ENCODE measurements at places on chromosomes 3 and 15.

DNA sequence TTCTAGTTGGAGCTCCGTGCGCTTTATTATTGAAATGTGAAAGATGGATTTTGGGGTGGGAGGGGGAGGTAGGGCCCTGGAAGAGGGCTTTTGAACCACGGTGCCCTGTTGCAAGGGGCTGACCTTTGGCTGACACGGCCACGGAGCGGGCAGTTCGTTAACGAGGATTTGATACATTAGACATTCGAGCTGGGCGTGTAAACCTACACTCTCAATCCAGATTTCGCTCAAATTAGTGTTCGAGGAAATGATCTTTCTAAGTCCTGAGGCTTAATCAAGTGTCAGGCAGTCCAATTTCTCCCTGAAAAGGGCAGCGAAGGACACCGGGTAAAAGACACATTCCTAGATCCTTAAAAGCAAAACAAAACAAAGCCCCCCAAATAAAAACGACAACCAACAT, 13.0 kb downstream of the ZIC1 start:
- no peak for DNase-seq

GRCh38 chr3:16286161-16286560, 21.1 kb downstream of the OXNAD1 start:
- DNase-seq, result peak; percentile 68

DNA sequence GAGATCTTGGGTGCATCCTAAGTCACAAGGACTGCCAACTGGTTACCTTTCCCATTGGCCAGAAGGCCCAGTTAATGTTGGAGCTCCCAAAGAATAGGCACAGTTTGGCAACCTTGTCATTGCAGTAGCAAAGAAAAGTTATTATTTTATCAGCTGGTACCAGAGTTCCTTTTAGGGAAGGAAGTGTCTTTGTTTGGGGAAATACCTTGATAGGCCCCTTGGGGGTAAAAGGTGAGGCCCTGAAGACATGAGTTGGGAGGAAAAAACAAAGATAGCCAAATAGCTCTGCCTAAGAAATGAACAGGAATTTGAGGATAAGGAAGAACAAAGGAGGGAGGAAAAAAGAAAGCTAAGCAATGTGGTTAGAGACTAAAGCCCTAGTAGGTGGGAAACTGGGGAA, 85.8 kb downstream of the ANP32A start:
- DNase-seq, result no peak

DNA sequence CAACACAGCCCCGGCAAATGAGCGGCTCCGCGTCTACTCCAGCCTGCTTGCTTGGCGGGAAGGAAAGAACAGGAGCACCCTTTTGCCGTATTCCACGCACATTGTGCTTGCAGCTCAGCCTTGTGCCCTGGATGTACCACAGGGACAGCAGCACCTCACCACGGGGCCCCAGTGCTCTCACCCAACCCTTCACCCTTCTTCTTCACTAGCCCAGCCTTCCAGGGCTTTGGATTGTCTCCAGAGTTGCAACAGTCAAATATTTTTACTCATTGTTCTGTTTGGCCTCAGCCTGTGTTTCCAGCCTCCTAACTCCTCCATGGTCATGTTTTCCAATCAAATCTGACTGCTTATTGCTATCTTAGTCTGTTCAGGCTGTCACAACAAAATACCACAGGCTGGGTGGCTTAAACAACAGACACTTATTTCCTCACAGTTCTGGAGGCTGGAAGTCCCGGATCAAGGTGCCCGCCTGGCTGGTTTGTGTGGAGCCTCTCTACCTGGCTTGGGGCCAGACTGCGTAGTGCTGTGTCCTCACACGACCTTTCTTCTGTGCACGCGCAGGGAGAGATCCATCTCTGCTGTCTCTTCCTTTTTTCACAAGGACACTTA, 79.2 kb upstream of the ABHD17C start:
- no peak for DNase-seq

GRCh38 chr3:178900029-178900646, 171.5 kb downstream of the ZMAT3 start:
- DNase-seq, result no peak

DNA sequence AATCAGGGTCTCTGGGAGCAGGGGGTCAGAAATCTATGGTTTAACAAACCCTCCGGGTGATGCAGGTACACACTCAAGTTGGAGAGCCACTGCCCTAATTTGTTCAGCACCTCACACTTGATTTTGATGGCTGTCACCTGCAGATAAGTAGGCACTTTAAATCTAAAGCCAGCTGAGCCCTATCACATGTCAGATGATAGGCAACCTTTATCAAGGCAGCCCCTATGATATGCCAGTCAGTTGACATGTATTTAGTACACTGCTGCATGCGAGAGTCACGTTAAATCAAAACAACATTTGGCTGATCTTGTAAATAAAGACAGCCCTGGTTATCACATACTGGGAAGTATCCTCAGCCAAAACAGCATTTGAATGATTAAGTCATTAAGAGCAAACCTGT, 104.4 kb upstream of the MCTP2 start:
- DNase-seq, result no peak

- DNase-seq, result no peak
These were observed 157.9 kb upstream of the TSPAN3 start for GRCh38 chr15:77228828-77229227.

- DNase-seq, result no peak
These were observed 82.1 kb upstream of the RAD18 start for GRCh38 chr3:9045371-9045770.

DNA sequence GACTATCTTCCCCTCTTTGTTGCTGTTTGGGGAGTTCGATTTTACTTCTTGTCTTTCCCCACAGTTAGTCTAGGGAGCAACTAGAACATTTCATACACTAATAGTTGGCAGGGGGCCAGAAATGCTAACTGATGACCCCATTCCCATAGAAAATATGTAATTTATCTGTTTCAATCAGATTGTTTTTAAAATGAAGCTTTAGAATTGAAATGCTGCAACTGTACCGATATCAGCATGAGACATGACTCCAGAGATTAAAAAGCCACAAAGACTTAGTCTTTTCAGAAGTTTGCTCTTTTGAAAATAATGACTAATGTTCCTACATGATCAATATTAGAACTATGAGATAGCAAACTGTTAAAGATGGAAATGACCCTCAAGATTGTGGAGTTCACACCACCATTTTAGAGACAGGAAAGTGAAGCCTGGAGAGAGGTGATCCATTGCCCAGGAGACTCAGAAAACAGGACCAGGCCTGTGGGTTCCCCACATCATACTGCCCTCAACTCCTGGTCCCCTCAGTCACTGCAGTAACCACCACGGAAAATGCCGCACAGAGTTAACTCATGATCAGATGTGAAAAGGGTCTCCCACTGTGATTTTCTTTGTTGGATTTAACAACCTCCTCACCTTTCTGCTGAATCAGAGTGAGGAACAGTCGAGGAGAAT, 130.3 kb downstream of the CHDH start:
- no peak for DNase-seq

- no peak for DNase-seq
These were observed 76.5 kb downstream of the MYO1E start for GRCh38 chr15:59296181-59296617.

- DNase-seq, result no peak
These were observed 81.9 kb upstream of the SLCO2A1 start for GRCh38 chr3:134111616-134112015.

- DNase-seq, result no peak
These were observed 61.2 kb downstream of the VPS8 start for GRCh38 chr3:184873141-184873540.

DNA sequence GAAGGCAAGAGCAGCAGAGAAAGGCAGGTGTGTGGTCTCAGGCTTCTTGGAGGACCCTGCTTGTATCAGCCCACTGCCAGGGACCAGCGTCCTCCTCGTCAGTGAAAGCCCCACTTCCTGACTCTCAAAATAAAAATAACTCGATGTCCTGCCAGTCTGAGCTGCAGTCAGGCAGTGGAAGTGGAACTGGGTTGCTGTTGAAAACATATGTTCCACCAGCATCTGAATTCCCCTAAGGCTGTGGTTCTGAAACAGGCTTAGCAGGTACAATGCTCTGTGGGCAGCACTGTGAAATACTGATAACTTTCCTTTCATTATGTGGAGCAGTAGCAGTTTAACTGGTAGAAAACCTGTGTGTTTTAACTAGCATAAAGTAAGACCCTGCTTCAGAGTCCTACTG, 121.6 kb upstream of the EIF1B start:
- DNase-seq, result no peak

- peak; percentile 2 for DNase-seq
These were observed 975.4 kb downstream of the ZPLD1 start for GRCh38 chr3:103410231-103410630.

GRCh38 chr3:139676108-139676507, 1.7 kb downstream of the NMNAT3 start:
- DNase-seq, result no peak

DNA sequence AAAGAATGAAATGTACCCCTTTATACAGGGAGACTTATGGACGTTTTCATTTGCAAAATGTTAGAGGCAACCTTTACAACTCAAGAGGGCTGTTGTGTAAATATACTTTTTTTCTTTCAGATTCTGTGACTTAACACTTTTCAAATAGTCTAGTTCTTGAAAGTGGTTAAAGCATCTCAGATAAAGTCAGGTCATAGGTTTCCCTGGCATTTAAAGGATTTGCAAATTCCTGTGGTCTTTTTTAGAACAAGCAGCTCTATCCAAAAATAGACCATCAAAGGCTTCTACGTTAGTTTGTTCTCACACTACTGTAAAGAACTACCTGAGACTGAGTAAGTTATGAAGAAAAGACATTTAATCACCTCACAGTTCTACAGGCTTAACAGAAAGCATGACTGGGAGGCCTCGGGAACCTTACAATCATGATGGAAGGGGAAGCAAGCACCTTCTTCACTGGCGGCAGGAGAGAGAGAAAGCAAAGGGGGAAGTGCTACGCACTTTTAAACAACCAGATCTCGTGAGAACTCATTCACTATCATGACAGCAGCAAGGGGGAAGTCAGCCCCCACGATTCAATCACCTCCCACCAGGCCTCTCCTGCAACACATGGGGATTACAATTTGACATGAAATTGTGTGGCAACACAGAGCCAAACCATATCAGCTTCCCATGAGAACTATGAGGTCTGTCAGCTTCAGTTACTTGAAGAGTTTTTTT, 23.3 kb upstream of the GABRR3 start:
- DNase-seq, result no peak

GRCh38 chr3:126033765-126034164, 50.2 kb downstream of the SLC41A3 start:
- DNase-seq, result no peak

- no peak for DNase-seq
These were observed 11.4 kb downstream of the TIPARP start for GRCh38 chr3:156685752-156686151.

DNA sequence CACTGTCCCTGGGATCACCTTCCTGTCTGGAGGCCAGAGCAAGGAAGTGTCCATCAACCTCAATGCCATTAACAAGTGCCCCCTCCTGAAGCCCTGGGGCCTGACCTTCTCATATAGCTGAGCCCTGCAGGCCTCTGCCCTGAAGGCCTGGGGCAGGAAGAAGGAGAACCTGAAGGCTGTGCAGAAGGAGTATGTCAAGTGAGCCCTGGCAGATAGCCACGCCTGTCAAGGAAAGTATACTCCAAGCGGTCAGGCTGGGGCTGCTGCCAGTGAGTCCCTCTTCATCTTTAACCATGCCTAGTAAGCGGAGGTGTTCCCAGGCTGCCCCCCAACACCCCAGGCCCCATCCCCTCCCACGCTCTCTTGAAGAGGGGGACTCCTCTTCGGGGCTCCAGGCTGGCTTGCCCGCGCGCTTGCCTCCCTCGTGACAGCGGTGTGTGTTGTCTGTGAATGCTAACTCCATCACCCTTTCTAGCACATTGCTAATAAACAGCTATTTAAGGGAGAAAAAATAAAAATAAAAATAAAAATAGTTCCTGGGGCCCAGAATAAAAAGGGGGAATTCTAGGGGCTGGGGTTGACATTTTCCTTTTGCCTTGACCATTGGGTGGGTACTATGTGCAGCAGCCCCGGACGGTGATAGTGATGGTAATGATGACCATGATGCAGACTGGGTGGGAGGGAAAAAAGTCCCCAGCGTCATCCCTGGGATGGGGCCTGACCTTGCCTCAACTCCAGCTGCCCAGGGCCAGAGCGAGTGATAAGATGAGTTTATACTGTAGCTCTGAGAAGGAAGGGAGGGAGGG, 3.3 kb upstream of the ALAS1 start:
- no peak for DNase-seq

- no peak for DNase-seq
These were observed 795 bp upstream of the TCF12 start for GRCh38 chr15:56917652-56918045.

GRCh38 chr3:73385568-73385967, 239.2 kb downstream of the PDZRN3 start:
- no peak for DNase-seq

DNA sequence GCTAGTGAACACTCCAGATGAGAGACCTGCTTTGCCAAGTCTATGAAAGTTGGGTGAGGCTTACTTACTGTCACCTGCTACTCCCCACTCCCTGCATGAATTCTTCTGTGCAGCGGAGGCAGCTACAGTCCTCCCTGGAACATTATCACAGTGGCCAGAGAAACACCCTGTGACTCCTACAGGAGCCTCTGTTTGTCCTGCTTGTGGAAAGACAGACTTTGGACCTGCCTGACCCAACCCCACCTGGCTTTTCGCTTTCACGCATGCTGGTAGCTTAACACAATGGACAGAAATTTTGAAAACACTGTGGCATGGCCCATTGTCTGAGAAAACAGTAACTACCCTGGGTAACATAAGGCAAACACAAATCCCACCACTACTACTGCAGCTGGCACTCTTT, 1565.5 kb upstream of the CADM2 start:
- DNase-seq, result no peak

DNA sequence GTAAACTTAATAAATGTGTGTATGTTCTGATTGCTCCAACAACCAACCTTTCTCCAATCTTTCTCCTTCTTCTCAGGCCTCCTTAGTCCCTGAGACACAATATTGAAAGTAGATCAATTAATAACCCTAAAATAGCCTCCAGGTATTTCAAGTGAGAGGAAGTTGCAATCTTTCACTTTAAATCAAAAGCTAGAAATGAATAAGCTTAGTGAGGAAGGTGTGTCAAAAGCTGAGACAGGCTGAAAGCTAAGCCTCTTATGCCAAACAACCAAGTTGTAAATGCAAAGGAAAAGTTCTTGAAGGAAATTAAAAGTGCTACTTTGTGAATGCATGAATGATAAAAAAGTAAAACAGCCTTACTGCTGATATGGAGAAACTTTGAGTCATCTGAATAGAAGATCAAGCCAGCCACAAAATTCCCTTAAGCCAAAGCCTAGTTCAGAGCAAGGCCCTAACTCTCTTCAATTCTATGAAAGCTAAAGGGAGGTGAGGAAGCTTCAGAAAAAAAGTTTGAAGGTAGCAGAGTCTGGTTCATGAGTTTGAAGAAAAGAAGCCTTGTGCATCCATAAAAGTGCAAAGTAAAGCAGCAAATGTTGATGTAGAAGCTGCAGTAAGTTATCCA, 38.6 kb downstream of the CCDC80 start:
- no peak for DNase-seq

DNA sequence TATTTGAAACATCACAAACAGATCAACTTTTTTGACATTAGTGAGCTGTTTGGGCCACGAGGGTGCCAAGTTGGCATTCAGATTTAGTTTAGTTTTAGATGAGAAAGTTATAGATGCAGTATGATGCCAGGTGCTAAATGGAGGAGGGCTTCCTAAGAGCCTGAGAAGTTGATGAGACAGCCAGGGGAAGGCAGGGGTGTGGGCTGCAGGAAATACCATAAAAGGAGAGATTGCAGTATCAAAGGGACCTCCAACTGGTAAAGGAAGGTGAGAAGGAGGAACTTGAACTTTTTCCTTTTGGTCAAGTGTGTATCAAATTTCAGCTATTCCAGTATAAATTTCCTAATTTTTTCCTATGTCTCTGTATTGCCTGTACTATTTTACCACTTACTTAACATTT, 2.0 kb upstream of the TNIK start:
- no peak for DNase-seq

- no peak for DNase-seq
These were observed 15.5 kb upstream of the ZBED2 start for GRCh38 chr3:111610612-111611054.
